ENCODE measurements at places on chromosomes 3 and 15. TPM values are rescaled to one million over a fixed set of nuclear protein-coding genes. Genes with fewer than 3 reads are reported as not detected.

ELL3 gene
- total RNA-seq, result 3.6 TPM

SCAANT1 gene
- not detected for total RNA-seq

LRRC3B gene
- 3.7 TPM for total RNA-seq

RHCG gene
- total RNA-seq, result 11.7 TPM

BCL6 gene
- 15.1 TPM for total RNA-seq

KNL1 gene
- 13.7 TPM for total RNA-seq

KLHL40 gene
- 38.8 TPM for total RNA-seq

FRMD5 gene
- total RNA-seq, result 0.82 TPM

THAP10 gene
- 2.8 TPM for total RNA-seq

UPK1B gene
- total RNA-seq, result 8.8 TPM

PROS1 gene
- total RNA-seq, result 27.5 TPM

ANKRD34C gene
- 0.12 TPM for total RNA-seq

IMPG2 gene
- total RNA-seq, result 0.70 TPM

TJP1 gene
- 141 TPM for total RNA-seq

LDHAL6B gene
- total RNA-seq, result not detected

ZMYND10 gene
- 3.9 TPM for total RNA-seq

VEPH1 gene
- 47.6 TPM for total RNA-seq

MYEF2 gene
- 33.2 TPM for total RNA-seq

SLC25A36 gene
- total RNA-seq, result 232 TPM

SENP8 gene
- total RNA-seq, result 3.4 TPM

CACNA2D3 gene
- 3.6 TPM for total RNA-seq

PLIN1 gene
- 11.3 TPM for total RNA-seq

SCN11A gene
- 1.5 TPM for total RNA-seq

GABRR3 gene
- total RNA-seq, result not detected

PROK2 gene
- 0.82 TPM for total RNA-seq

PAK2 gene
- total RNA-seq, result 47.8 TPM

NUP210 gene
- total RNA-seq, result 27.6 TPM

HYKK gene
- 8.8 TPM for total RNA-seq

RETNLB gene
- total RNA-seq, result not detected

EXD1 gene
- not detected for total RNA-seq

NOX5 gene
- total RNA-seq, result 0.23 TPM

CD47 gene
- 54.0 TPM for total RNA-seq

ESYT3 gene
- total RNA-seq, result 3.4 TPM

PSTPIP1 gene
- 14.6 TPM for total RNA-seq

Measured in metanephros (tissue), 2 donors.